H54 (cell line): ENCODE measurements at places on chromosomes 4 and X.
A peak's percentile ranks its signal among the peaks of the same experiment; 100 is the strongest.

- DNase-seq: no peak
Observed at GRCh38 chrX:40928076-40928475, 157.2 kb upstream of the USP9X start.

GRCh38 chr4:40908297-40908696 lies 158.5 kb downstream of the NSUN7 start:
- no peak for DNase-seq

DNA sequence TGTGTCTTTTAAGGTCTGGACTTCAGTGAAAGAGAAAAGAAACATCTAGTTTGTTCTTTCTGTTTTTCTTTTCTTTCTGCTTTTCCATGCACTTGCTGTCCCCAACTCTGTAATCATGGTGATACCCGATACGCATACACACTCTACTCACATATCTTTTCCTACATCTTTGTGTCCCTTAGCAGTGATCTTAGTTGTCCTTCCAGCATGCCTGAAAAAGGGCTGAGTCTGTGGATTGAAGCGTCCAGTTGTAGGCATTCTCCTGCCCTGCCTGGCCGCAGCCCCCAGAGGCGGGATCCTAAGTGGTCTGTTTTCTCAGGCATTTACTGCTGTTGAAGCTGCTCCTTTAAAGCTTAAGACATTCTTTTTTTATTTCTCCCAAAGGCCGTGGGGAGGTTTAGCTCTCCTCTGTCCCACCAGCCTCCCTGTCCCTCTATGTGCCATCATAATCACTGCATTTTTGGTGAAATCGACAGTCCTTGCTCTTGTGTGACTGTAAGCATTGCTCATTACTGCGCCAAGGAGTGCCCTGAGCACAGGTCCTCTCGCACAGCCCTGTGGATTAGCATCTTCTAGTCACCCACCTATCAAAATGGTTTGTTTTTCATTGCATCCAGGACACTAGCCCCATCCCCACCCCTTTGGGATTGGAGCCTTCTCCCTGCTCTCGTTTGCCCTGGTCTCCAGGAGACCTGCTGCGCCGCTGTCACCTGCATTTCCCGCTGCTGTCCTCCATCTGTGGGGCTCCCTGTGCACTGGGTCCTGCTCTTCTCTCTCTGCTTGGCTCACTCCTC lies 4.4 kb downstream of the RGS12 start:
- no peak for DNase-seq

DNA sequence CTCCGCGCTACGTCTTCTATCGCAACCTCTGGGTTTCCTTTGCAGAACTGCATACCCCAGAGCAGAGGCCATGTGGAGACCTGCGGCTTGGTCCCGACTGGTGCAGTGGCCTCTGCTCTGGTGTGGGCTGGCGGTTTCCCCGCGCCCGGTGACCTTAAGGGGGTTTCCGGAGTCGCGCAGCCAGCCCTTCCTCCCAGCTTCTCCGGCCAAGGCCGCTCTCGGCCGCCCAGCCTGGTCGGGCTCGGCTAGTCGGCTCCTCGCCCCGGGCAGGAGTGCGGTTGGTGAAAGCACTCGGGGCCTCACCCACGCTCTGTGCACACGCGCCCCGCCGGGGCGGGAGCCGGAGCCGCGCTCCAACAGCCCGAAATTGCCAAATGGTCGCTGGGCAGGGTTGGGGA lies 84.9 kb downstream of the BCOR start:
- DNase-seq: no peak

DNA sequence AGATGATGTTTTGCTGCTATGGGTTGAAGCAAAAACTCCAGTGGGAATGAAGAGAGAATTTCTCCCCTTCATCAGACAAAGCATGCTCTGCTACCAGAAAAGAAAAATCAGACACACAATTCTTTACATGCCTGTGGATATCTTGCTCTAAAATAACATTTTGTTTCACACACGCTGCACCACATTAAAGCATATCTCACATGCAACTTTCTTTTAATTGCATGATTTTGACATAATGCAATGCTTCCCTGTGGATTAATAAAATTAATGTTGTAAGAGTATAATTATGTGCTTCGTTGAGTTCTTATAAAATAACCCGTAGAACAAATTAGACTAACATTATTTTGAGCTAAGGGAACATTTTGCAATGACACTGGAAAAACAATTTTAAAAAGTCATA lies 2230.7 kb downstream of the PCDH7 start:
- no peak for DNase-seq

- no peak for DNase-seq
Observed at GRCh38 chrX:9133426-9133825, 99.5 kb upstream of the FAM9B start.

- DNase-seq: no peak
Observed at GRCh38 chrX:133726211-133726630, 259.2 kb downstream of the GPC3 start.

GRCh38 chr4:127580300-127580699 lies 52.5 kb upstream of the INTU start:
- DNase-seq: no peak

GRCh38 chrX:10714531-10714930 lies 94.1 kb upstream of the MID1 start:
- no peak for DNase-seq

DNA sequence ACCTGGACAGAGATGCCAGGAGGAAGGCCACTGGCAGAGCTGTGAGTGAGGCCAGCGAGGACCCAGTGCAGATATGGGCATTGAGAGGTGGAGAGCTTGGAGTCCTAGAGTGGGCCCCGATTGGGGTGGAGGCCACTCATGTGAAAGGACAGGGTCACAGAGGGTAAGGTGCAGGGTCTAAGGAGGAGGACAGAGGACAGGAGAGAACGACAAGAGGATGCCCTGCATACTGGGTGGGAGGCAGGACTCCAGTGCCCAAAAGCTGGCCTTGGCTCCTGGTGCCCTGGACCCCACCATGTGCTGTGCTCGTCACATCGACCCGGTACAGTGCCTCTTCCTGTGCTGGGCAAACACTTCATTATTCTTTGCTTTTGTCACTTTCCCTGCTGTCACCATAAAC lies 66.7 kb downstream of the NAT8L start:
- no peak for DNase-seq

DNA sequence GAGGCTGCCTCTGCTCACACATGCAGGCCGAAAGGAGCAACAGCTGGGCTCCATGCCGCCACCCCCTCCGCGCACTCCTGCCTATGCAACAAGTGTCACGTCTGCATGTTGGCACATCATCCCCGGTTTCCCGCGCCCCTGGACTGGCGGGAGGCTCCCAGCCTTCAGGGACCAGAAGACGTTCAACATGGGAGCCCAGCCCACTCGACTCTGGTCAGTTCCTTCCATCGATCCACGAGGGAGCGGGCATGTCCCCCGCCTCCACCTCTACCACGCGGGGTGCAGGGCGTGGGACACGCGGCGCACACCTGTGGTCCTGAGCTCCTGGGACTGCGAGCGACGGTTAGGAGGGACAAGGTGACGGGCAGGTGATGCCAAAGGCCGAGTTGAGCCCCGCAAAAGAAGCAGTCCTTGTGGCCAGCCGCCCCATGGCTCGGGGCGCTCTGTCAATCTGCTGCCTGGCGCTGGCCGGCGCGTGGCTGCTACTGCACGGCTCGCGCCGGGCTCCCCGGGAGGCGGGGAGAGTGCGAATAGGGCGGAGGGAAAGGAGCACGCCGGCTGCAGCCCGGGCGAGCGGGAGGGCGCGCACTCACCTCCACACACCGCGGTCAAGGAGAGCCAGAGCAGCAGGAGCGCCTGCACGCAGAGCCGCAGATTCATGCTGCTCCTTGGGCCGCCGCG lies 645 bp downstream of the APLN start:
- peak; percentile 40 for DNase-seq

GRCh38 chr4:154743683-154744340 lies at the start of gene LRAT:
LRAT (plus strand) TSS chr4:154744000; CDS start chr4:154744327, 327 bp downstream.
- no peak for DNase-seq

GRCh38 chr4:179196511-179196910 lies 1754.3 kb upstream of the AGA start:
- DNase-seq: no peak

GRCh38 chrX:87663421-87663820 lies 145.8 kb downstream of the KLHL4 start:
- no peak for DNase-seq

- no peak for DNase-seq
Observed at GRCh38 chr4:184434501-184435066, 39.8 kb downstream of the IRF2 start.

GRCh38 chr4:24774452-24774851 lies 20.9 kb upstream of the SOD3 start:
- no peak for DNase-seq

- DNase-seq: no peak
Observed at GRCh38 chr4:122700178-122700725, 32.3 kb upstream of the BBS12 start.

GRCh38 chr4:17812125-17812524 lies 1.3 kb downstream of the NCAPG start:
- DNase-seq: no peak

GRCh38 chrX:153974003-153974725 lies 1.6 kb downstream of the TMEM187 start:
- DNase-seq: no peak

DNA sequence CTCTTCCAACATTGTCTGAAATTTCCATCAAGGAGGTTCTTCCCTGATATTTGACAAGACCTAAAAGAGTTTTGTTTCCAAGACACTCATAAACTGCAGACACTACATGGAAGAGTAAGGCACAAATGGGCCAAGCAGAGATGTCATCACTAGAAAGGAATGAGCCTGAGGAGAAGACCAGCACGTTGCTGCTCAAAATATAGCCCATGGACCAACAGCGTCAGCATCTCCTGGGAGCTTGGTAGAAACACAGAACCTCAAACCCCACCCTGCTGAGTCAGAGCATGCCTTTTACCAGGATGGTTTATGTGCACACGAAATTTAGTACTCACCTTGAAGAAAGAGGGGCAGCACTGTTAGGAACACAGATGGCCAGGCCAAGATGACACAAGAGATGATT lies 128.7 kb upstream of the MID1 start:
- DNase-seq: no peak

- no peak for DNase-seq
Observed at GRCh38 chrX:110966839-110967238, 129.2 kb upstream of the PAK3 start.

GRCh38 chrX:46547857-46548256 lies 2.6 kb upstream of the ZNF674 start:
- no peak for DNase-seq

- peak; percentile 3 for DNase-seq
Observed at GRCh38 chr4:23135792-23136645, 443.3 kb downstream of the GBA3 start.

DNA sequence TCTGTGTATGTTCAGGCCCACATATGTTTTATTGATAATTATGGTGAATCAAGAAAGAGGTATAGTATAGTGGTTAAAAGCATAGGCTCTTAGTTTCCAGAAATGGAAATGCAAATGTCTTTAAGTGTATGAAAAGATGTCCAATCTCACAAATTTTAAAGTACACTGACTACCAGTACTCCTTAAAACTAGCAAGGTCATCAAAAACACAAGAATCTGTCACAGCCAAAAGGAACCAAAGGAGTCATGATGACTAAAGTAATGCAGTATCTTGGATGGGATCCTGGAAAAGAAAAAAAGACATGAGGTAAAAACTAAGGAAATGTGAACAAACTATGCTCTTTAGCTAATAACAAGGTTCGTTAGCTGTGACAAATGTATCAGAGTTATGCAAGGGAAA lies 661 bp upstream of the RBM41 start:
- DNase-seq: no peak

DNA sequence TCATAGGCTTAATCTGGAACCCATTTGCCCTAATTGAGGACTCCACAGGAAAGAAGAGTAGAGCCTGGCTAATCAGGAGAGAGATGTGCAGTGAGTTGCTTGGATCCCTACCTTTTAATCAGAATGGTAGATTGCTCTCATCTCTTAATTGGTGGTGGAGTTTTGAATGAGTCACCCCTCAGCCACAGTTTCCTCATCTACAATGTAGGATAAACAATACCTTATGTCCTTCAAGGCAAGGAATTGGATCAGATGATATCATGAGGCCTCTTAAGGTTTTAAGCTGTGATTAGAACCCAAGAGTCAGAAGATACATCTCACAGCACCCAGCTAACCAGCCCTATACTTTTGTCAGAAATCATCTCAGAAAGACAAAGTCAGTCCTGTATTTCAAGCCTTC lies 39.1 kb downstream of the PDGFRA start:
- no peak for DNase-seq

GRCh38 chr4:151035328-151035727 lies 20.2 kb upstream of the LRBA start:
- no peak for DNase-seq

DNA sequence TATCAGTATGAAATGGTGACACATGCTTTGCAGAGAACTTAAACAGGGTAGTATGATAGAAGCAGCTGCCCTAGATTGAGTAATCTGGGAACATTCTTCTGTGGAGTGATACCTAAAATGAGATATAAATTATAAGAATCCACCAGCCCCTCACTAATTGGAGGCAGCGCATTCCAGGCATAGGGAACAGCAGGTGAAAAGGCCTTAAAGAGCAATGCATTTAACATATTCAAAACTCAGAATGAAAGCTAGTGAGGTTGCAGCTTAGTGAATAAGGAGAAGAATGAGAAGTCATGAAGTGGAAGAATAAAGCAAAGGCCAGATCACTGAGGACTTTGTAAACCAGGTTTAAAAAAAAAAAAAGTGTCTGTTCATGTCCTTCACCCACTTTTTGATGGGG lies 4.9 kb upstream of the ODAM start:
- no peak for DNase-seq

DNA sequence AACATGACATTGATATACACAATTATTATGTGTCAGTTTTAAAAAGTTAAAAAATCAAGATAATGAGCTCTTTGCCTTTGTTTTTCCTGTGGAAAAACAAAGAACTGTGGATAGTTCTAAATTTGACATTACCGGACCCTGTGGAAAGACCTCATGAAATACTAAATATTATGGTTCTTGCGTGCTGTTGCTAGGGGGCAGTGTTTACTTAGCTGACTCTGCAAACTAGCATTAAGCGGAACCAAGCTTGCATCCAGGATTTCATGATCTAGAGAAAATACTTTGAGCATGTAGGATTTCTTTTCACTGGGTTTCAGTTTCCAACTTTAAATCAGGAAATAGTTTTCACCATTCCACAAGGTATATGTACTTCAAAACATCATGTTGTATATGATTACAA lies 33.6 kb downstream of the CLCN4 start:
- no peak for DNase-seq

GRCh38 chr4:99402765-99403164 lies 32.4 kb downstream of the ADH7 start:
- DNase-seq: no peak

GRCh38 chrX:39309721-39310152 lies 508.5 kb downstream of the MID1IP1 start:
- no peak for DNase-seq

DNA sequence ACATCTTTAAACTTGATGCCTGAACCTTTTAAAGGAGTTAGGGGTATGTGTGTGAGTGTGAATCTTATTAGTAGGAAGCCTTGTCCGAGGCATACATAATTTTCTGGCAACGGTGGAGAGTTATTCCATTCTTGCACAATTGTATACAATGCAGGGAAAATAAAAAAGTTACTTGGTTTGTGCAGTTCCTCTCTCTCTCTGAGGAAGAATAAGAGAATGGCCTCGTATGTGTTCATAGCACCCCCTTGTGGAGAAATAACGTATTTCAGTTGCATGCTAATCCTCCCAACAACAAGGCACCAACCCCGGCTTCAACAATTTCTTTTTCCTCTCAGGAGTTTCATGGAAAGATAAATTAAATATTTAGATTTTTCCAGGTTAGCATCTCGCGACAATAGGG lies 33.7 kb upstream of the FGF13 start:
- DNase-seq: no peak
